ENCODE measurements at places on chromosomes 2 and 18.

- DNase-seq, result no peak
These were observed 42.9 kb downstream of the FECH start for GRCh38 chr18:57543560-57543959.

GRCh38 chr2:152523091-152523490 lies 188.1 kb downstream of the FMNL2 start:
- DNase-seq, result no peak

- DNase-seq, result peak; percentile 21
These were observed 9.0 kb downstream of the VIT start for GRCh38 chr2:36705326-36706020.

DNA sequence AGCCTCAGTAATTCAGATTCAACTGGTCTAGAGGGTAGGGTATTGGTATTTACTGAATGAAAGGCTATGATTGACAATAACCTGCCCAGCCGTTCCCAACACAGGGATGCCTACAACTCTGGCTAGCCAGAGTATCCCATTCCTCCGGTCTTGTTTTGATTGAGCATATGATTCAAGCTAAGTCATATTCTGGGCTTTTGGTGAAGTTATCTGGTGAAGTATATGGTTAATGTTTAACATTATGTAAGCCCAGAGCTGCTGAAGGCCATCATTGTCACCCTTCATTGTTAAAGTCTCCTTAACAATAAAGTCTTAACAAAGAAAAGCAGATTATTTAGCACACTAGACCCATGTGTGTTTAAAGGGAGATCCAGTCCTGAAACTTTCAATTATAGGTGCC lies 152.6 kb downstream of the EXOC6B start:
- no peak for DNase-seq

- no peak for DNase-seq
These were observed 47.1 kb upstream of the SELENOI start for GRCh38 chr2:26298638-26299393.

Data from HFF-Myc (cell line).